ENCODE measurements at places on chromosomes 5 and 9.

DNA sequence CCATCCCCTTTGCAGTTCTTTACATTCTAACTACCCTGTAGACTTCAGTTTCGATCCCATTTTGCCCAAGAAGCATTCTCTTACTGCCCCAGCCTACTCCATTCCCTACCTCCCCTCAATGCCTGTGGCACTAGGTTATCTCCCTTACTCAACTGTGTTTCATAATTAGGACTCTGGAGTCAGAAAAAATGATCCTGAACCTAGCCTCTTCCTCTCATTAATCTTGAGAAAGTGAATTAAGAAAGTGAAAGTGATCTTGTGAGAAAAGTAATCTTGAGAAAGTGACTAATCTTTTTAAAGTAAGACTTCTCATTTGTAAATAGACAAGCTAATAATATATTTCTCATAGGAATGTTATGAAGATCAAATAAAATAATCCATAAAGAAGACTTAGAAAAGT lies 444.0 kb upstream of the TRPC7 start:
- no peak for DNase-seq

GRCh38 chr9:78927099-78927940 lies 630.4 kb downstream of the PSAT1 start:
- DNase-seq, result no peak

GRCh38 chr5:63111891-63112290 lies 533.3 kb downstream of the LRRC70 start:
- DNase-seq, result no peak

GRCh38 chr9:130537346-130538050 lies 41.9 kb upstream of the FUBP3 start:
- no peak for DNase-seq

DNA sequence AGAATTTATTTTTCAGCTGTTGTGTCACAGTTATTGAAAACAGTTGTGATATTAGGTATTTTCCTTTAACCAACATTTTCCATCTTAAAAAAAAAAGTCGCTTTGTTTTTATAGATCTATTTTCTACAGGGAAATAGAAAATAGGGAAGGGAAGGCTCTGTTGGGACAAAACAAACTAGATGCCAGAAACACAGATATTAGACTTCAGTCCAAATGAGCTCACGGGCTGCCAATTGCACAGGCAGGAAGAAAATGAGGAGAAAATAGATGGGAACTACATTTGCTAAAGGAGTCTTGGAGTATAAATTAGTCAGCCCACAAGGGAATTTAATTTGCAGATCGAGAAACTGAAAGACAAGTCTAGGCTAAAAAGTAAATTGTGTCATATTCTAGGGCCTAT lies 21.4 kb upstream of the ISOC1 start:
- no peak for DNase-seq

DNA sequence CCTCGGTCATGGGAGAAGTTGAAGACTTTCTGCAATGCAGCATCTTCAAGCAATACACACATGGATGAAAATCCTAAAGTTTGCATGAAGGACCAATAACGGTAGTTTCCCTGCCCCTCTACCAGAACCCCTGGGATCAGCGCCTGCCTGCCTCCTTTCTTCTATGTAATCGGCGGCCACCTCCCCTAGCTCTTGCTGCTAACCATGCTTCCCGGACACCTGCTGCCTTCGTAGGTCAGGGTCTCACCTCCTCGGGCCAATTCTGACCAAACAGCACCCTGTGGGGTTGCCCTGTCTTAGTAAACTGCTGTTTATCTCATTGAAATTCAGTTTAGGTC lies 388 bp upstream of the MED10 start:
- no peak for DNase-seq

GRCh38 chr9:6925836-6926235 lies 168.1 kb downstream of the KDM4C start:
- DNase-seq, result no peak

- no peak for DNase-seq
Observed at GRCh38 chr5:155004138-155004744, 9.3 kb upstream of the KIF4B start.

DNA sequence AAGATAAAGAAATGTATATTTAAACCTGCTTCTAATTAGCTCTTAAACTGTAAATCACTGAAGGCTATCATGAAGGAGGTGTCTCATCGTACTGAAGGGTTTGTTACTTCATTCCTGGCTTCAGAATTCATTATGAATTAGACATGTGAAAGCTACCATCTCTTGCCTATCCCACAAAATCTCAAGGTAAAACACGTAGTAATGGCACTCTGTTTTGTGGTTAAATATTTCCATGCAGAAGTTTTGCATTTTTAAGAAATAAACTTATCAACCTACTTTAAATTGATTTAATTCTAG lies 490.7 kb upstream of the NUDT12 start:
- DNase-seq, result no peak

- DNase-seq, result no peak
Observed at GRCh38 chr9:93206576-93207155, 22.7 kb downstream of the WNK2 start.

DNA sequence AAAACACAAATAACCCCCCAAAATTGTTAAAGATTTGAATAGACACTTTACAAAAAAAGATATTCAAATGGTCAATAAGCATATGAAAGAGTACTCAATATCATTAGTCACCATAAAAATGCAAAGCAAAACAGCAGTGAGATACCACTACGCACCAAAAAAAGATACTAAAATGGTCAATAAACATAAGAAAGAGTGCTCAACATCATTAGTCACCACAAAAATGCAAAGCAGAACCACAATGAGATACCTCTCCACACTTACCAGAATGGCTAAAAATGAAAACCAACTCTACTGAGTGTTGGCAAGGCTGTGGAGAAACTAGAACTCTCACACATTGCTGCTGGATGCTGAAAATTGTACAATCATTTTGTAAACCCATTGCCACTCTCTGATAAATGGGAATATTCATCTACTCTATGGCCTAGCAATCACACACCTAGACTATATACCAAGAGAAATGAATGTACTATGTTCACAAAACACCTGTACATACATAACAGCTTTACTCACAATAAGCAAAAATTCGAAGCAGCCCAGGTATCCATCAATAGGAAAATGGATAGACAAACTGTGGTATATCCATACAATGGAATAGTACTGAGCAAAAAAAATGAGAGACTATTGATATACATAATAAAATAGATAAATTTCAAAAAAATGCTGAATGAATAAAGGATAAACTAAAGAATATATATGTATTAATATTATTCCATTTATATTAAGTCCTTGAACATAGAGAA lies 205.0 kb upstream of the DAPK1 start:
- DNase-seq, result no peak

- DNase-seq, result peak; percentile 19
Observed at GRCh38 chr9:109453210-109453842, 44.8 kb downstream of the PTPN3 start.

DNA sequence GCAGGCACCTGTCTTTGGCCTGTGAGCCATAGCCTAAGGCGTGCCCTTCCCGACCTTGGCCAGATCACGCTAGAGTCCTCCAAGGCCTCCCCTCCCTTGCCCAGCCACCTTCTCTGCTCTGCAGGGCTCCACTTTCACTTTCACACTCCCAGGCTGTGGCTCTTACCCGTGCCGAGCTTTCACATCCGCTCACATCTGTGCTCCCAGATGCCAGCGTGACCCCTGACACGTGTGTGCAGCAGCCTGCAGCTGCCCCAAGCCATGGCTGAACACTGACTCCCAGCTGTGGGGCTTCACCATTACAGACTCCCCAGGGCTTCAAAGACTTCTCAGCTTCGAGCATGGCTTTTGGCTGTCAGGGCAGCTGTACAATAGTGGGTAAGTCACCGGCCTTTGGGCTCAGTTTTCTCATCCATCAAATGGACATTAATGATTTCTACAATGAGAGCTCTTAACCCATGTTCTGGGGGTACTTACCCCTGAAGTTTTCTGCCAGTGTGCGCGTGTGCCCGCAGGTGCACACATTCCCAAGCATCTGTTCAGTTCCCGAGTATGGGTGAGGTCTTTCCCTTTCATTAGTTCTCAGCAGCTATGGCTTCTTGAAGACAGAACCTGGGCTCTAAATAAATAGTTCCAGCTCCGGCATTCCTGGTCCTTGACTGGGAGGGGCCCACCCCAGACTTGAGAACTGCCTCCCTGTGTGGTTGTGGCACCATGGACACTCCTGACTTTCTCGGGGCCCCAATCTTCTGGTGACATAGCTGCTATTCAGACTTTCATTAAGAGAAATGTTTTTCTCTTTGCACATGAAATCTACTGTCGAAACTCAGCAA lies 118.6 kb downstream of the RGS3 start:
- no peak for DNase-seq

DNA sequence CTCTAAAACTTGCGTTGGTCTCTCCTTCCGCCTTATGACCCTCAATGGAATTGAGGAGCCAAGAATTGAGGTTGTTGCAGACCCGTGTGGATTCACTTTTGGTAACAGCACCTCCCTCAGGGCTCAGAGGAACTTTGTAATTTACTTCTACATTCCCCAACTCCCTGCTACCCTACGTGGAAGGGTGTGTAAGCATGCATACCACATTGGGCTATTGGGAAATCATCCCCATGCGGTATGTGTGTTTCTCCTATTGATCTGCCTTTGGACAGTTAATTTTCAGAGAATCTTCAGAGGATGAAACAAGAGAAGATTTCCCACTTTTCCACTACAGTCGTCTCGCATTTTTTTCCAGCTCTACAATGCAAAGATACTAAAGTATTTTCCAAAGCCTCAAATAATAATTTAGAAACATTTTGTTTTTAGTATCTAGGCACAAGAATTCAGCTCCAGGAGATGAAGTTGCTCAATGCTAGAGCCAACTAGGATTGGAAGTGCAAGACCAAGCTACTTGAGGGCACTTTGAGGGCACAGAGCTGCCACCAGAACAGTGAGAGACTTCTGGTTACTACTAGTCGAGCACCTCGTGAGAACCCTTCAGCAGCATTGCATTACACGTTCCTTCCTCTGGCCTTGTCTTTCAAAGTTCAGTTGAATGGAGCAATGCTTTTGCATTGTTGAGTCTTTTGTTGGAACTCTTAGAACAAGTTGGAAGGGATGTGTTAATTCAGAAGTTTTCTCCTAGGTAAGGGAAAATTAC lies 3.4 kb downstream of the C1QTNF3 start:
- no peak for DNase-seq

GRCh38 chr5:167905919-167906853 lies 385.3 kb upstream of the WWC1 start:
- DNase-seq, result no peak

DNA sequence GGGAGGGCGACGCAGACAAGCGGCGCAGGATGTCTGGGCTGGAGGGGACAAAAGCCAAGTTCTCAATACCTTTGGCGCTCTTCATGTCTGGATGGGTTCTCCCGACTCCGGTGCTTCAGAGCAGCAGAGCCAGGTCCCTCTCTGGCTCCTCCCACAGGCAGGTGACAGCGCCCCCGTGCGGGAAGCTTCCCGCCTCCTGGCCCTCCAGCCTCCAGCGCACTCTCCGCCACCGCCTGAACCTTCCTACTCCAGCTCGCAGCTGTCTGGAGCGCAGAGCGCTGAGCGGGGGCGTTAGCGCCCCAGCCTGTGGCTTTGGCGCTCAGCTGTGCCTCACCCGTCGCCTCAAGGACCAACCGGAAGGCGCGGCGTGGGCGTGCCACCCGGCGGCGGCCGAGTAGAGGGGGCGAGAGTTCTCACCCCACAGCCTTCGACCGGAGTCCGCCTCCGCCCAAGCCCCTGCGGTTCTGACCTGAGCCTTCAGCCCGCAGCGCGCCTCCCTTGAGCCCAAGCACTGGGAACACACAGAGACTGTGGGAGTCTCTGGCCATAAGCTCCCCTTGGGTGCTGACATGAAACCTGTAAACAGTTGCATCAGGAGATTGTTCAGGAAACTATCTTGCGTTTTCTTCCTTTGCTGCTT lies at the start of gene SLCO4C1:
Gene SLCO4C1, minus strand, starts transcription at position 107 of the 640 bp plus-strand sequence. Its CDS starts 22 bp downstream, at position 85.
- DNase-seq, result no peak

DNA sequence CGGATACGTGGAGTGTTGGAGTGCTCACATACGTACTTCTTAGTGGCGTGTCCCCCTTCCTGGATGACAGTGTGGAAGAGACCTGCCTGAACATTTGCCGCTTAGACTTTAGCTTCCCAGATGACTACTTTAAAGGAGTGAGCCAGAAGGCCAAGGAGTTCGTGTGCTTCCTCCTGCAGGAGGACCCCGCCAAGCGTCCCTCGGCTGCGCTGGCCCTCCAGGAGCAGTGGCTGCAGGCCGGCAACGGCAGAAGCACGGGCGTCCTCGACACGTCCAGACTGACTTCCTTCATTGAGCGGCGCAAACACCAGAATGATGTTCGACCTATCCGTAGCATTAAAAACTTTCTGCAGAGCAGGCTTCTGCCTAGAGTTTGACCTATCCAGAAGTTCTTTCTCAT lies 73.5 kb upstream of the OTULINL start:
- DNase-seq, result no peak

DNA sequence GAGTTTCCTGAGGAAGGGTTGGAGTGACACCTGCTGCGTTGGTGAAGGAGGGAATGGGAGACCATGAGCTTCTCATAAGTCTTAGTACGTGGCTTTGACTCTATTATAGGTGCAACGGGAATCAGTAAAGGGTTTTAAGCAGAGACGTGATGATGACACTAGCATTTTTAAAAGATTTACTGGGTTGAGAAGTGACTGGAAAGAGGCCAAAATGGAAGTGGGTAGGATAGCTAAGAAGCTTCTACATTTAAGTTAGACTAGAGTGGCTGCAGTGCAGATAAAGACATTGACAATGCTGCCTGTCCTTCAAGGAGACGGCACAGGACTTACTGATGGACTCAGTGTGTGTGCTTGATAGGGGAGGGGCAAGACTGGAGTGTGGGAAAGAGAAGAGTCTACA lies 6.2 kb downstream of the GAPT start:
- DNase-seq, result no peak

DNA sequence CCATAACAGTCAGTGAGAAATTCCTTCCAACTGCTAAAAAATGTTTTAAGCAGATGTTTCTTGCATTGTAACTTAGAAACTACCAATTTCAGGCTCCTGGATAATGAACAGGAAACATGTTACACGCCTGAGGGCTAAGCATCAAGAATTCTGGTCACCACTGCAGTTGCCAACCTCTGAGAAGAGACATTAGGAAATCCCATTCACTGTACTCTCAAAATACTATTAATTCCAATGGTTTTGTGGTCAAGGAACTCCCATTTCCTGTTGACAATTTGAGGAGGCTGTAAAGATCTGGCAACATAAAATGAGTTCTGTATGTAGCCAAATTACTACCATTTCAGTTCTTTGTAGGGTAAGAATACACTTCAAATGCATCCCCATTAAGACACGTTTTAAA lies 456.0 kb upstream of the MEF2C start:
- DNase-seq, result peak; percentile 51

Measured in AG09319 (cell line).